ENCODE measurements at places on chromosomes 7 and 10.

DNA sequence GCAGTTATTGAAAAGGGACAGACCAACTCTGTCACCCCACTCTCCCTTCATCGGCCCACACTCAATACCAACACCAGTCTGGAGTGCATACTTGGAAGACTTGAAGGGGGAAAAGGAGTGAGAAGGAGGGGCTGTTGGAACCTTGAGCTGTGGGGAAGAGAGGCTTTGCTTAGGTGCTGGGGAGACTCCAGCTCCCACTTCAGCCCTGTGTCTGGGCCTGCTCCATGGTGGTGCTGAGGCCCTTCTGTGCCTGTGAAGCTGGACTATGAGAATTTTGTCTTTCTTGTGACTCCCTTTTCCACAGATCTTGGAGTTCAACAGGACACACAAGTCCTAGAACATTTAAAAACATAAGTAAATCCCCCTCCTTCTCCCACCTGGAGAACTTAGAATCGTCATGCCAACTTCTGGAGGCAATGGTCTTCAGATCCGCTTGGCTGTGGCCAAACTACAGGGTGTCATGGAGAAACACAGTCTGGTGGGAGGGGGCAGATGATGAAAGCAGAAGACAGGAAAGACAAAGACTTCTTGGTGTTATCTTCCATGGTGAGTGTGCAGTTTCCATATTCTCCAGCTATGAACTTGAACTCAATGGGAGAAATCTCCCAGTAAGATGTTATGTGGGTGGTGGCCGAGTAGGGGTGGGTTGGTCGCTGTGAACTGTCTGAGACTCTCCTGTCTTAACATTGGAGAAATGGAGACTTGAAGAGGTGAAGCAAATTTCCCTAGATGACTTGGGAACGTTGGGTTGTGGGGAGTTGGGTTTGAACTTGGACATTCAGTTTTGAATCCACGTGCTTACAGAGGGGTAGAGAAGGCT, 18.4 kb upstream of the GIMAP8 start:
- no peak for DNase-seq

- DNase-seq, result no peak
Measured at GRCh38 chr7:64775289-64775688, 18.9 kb upstream of the ZNF138 start.

DNA sequence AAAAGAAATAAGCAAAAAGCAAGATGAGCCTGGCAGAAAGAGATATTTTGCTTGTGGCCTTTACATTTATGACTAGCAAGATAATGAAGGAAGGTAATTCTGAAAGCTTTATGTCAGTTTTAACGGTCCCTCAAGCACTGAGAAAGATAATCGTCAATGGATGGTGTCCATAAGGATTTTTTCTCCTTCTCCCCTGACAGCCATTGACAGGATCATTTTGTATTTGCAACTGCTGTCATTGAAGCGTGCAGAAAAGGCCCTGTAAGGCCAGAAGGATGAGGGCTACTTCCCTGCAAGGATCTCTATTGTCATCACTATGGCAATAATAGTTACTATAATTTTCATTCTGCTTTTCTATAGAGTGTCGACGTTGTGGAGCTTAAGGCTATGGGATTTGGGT, 994 bp upstream of the LRGUK start:
- DNase-seq, result no peak

DNA sequence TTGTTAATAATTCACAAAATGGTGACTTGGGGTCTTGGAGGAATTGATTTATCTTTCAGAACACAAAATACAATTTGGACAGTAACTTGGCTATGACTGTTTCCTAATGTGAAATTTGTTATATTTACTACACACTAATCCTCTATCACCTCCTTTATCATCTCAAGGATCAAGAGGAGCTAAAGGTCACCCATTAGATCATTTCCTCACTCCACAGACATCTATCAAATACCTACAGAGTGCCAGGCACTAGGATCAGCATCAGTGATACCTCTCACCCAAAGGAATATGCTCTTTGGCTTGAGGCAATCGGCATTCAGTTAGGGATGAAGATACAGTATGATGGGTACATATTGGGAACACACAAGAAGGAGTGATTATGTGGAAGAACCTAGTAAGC, 132.1 kb downstream of the INHBA start:
- DNase-seq, result no peak

DNA sequence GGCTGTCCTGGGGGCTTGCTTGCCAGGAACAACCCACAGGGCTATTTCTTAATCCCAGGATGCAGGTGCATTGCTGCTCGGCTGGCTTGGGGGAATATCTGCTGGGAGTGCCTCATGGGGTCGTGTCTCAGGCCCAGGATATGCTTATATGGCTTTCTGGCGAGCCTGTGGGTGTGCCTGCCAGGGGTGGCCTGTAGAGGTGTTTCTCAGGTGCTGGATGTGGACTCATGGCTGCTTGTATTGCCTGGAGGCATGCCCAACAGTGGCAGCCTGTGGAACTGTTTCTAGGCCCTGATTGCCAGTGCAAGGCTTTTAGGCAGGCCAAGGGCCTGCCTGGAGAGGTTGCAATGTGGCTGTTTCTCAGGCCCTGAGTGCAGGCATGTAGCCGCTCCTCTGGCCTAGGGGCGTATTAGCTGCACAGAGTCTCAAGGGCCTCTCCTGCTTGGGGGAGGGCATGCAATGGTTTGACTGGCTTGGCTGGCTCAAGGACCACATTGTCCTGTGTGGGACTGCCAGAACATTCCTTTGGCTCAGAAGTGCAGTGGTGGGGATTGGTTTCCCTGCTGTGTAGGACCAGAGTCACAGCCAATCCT, 202.1 kb downstream of the ATRNL1 start:
- DNase-seq, result no peak

GRCh38 chr7:30170476-30171205, 35.9 kb downstream of the MTURN start:
- no peak for DNase-seq

DNA sequence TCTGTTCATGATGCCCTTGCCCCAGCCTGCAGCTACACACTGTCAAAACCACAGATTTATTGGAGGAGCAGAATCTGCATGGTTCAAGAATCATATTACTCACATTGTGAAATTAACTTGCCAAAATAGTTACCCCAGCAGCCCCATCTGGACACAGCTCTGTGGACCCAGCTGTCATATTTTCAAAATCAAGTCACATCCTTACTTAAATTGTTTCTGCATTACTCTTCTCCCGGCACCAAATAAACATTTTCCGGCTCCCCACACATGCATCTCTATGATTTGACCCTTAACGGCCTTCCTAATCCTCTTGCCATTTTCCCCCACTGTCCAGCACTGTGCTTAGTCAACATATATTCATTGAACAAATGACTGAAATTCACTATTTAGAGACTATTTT, 43.8 kb upstream of the GPR26 start:
- DNase-seq, result no peak

- DNase-seq, result no peak
Measured at GRCh38 chr10:33871061-33871956, 536.8 kb upstream of the NRP1 start.
